HTR-8/SVneo (cell line): ENCODE measurements at places on chromosomes 12 and 14.

GRCh38 chr12:113512568-113512967 is 40.9 kb upstream of the LHX5 start:
- DNase-seq, result no peak

- DNase-seq, result no peak
Observed at GRCh38 chr12:69396041-69396440, 36.5 kb downstream of the YEATS4 start.

GRCh38 chr12:57127101-57127725 is 1.1 kb upstream of the LRP1 start:
- peak; percentile 56 for DNase-seq

GRCh38 chr14:80136358-80136757 is 74.9 kb downstream of the DIO2 start:
- DNase-seq, result no peak

DNA sequence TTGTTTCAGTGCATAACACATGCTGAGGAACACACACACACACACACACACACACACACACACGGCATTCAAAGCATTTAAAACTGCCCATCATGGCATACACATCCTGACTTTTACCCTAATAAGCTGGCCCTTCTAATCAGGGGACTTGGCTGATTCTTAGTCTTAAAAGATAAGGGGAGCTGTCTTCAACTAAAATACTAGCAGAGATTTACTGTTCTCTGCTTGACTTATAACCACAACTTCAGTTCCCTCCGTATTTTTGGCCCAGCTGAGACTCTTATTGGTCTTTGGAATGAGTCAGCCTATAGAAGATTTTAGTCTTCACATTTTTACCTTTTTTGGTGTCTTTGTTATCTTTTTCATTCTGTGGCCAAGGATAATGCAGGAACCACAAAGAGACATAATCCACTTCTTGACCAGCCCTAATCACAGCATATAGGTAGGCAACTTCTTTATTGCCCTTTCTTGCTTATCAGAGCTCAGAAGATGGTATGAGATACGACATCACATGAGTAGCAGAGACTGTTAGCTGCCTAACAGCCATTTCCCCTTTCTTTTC is 25.1 kb upstream of the SLC8A3 start:
- no peak for DNase-seq
